ENCODE measurements at places on chromosomes 6 and 20. TPM values are rescaled to one million over a fixed set of nuclear protein-coding genes. Genes with fewer than 3 reads are reported as not detected.

DNA sequence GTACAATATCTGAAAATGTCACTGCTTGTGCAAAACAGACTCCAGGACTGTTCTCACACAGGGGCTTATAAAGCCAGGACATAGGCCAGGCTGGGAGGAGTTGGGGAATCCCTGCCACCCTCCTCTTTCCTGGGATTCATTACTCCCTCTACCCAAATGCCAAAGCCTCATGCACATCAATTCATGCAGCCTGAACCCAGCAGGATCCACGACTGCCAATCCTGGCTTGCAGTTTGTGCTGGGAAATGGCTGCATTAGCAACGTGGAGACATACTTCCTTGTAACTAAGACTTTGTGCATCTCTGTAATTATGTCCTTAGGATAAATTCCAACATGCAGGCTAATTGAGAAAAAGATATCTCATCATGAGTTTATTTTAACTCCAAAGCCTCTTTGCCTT, 143.8 kb downstream of the SYCP2 start:
- DNase-seq, result no peak

GRCh38 chr6:131383421-131384411, 189.3 kb upstream of the ARG1 start:
- DNase-seq, result no peak

DNA sequence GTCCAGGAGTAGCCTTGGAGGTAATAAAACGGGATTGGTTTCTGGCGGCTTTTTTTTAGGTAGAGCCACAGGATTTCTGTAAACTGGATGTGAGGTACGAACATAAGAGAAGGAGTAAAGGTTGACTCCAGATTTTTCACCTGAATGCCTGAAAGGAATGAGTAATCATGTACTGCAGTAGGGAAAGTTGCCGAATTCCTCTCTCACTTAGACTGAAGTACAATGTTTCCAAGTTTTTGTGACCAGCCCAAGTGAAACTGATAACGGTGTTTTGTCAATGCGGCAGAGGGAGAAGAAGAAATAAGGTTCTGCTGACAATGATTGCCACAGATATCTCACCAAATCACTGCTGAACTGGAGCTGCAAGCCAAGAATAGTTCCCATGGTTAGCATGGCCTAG, 75.0 kb downstream of the VTA1 start:
- DNase-seq, result no peak

DNA sequence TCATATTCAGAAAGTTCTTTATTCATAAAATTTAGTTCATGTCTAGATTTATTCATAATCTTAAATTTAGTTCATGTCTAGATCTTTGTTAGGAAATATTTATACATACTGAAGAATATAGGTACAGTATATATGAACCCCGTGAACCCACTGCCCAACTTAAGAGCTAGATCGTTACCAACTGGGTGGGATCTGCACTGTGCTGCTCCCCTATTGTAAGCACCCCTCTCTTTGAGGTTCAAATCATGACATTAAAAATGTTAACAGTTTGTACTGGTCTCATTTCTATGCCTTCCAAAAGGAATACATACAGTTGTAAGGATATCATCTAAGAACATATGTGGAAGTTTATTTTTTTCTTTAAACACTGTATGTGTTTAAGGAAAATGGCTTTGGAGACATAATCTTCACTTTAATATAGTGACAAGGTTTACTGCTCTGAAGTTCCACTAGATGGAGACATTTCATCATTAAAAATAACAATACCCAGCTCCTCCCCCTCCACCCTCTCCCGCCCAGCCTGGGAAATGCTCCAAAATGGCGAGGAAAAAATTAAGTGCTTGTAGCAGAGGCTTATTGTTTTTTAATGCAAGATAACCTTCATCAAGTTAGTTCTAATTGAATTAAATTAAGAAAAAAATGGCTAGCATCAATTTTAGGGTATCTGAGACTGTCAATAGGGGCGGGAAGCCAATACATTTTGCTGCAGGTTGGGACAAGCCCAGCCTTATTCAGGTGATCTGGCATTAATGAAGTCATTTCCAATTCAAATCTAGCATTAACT, 104.1 kb upstream of the TRAF3IP2 start:
- DNase-seq, result peak; percentile 72

DNA sequence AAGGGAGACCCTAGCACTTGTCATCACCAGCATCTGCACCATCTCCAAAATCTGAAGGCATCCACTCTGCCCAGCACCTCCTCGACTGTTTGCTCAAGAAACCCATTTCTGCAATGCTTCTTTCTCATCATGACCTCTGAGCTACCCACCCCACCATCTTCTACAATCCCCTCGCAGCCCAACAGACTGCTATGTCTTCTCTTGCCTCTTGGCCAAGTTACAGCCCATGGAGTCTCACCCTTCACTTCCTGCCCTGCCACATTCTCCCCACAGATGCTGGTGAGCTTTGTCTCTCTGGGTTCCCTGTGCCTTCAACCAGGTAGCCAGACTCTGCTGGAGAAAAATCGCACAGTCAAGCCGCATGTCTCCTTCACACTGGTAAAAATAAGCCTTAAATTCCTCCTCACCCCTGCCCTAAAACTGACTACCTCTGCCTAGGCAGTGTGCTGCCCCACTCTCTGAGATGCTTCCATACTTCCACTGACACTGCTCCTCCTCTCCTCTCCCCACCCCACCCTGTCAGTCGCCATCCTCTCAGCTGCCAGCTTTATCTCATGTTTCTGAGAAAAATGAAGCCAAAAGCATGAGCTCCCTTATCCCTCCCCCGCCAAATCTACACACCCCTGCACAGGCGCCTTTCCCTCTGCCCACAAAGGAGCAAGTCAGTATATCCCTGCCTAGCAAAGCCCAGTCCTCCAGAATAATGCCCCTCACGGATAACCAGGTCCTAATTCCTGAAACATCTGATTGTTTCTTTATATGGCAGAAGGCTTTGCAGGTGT, 2.3 kb upstream of the TXNDC5 start:
- no peak for DNase-seq

DNA sequence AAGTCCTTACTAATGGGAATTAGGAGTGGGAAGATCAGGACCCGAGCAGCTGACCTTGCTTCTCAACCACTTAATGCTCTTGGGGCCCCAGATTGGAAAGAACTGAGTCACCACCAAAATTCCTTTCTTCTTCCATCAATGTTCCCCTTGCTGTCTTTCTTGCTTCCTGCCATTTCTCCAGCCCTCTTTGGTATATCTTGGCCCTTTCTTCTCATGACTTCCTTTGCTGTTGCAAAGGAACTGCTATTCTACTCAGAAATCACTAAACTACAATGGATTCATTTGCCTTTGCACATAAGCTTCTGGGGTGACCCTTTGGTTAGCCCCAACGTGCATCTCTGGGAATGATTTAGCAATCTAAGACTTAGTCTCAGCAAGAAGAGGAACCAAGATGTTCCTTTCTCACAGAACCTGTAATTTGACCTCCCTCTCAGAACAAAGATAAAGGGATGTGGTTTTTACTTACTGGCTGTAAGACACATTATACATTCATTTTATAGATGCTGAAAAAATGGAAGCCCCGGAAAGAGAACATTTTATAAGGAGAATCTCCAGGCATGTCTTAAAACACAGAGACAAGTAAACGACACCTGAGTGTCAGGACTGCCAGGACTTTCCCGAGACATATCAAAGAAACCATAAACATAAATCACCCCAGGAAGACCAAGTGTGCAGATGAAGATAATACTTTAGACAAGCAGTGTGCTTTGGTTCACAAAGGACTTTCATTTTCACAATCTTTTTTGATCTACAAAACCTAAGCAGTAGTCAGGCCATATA, 99.0 kb upstream of the TNFAIP3 start:
- DNase-seq, result no peak

- DNase-seq, result no peak
Measured at GRCh38 chr20:8223091-8223870, 91.2 kb downstream of the PLCB1 start.

Gene GNRH2
- 1.7 TPM for total RNA-seq

- no peak for DNase-seq
Measured at GRCh38 chr6:11460001-11460668, 77.4 kb upstream of the TMEM170B start.

Gene PSORS1C1
- total RNA-seq, result not detected

DNA sequence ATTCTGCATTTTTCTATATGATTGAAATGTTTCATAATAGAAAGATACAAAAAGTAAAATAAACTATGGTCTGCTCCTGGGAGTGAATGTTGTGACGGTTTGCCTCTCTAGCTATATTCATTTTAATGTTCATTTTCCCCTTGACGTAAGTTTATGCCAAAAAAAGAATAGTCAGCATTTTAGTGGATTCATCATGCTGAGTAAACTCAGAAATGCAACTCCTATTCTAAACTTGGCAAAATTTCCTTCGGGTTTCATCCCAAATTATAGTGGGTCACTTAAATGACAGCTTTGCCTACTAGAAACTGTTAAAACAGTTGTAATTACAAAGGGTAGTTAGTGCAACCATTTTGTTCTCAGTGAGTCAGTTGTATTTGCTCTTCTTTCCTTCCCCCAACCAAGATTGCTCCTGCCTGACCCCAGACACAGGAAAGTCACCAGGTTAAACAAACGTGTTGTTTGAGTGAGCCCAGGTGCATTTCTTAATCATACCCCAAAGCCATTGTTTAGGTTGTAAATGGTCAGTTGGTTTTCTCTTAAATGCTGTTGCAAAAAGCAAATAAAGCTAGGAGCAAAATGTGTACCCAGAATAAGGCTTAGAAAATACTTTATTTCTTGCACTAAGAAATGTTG, 482.3 kb upstream of the SOX4 start:
- no peak for DNase-seq

- no peak for DNase-seq
Measured at GRCh38 chr20:63256954-63257353, 2.7 kb upstream of the NKAIN4 start.

- DNase-seq, result peak; percentile 9
Measured at GRCh38 chr20:58709013-58709702, 16.6 kb downstream of the NPEPL1 start.

Gene GRIK2
- total RNA-seq, result not detected

Gene FKBP1A
- 288 TPM for total RNA-seq

DNA sequence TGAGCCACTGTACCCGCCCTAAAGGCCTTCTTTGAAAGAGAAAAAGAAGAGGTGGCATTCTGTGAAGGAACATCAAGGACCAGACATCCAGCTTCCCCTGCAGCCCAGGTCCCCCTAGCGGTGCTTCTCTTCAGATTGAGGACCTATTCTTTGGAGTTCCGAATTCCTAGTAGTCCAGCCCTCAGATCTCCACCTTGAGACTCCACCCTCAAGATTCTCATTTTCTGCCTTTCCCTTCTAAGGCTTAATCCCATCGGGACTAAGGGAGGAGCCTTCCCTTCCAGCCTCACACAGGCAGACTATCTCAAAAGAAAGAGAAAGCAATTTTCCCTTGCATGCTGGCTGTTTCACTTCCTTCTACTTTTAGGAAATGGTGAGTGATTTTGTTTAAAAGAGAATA, 32.5 kb downstream of the MUC22 start:
- DNase-seq, result peak; percentile 40

- DNase-seq, result no peak
Measured at GRCh38 chr6:18347866-18348265, 39.3 kb upstream of the RNF144B start.

DNA sequence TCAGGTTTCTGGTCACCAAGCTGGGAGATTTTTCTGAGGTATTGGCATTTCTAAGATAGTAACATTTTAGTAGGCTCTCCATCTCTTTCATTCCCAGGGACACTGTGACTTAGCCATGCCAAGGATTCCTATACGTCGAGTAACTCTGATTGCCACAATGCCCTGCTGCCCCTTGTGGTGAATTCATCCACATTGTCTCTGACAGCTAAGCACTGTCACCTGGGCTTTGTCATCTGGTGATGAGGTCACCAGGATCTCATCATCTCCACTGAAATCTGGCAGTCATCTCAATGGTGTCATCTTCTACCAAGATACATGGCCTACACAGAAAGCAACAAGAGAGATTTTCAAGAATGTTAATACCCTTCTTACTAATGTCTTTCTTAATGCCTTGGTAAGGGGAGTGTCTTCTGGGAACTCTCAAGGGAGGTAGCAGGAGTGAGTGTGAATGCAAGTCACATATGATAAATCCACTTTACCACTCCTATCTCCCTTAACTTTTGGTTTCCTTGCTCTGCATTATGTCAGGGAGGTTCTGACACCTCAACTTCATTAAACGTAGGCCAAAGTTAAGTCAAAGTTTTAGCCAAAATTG, 246.7 kb downstream of the CD109 start:
- no peak for DNase-seq

GRCh38 chr20:46701057-46701456, 8.4 kb upstream of the SLC2A10 start:
- no peak for DNase-seq

DNA sequence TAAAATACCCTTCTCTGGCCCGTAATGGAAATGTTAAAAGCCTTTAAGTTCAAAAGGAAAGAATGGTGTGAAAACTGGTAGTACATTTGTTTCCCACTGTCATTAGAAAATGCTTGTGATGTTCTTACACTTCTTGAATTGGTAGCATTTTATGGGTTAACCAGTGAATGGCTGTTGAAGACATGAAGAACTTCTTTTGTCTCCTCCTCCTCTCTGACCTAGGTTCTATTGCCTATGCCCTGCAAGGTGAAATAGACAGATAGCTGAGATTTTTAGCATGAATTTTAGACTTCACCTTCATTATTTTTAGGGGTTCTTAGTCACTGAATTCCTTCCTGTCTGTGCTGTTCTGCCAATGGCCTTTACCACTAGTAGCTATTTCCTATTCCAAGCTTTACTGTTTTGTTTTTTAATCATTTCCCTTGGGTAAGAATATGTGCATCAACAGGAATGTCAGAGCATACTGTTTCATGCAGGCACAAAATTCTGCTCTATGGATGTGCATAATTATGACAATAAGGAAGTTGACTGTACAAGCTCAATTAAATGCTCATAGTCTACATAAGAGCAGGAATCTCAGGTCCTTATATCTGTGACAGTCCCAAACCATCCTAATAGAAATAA, 4.9 kb downstream of the TNFAIP3 start:
- DNase-seq, result no peak

GRCh38 chr6:104606361-104606760, 253.4 kb downstream of the HACE1 start:
- no peak for DNase-seq

- no peak for DNase-seq
Measured at GRCh38 chr6:170025341-170025911, 265.5 kb downstream of the DLL1 start.

- no peak for DNase-seq
Measured at GRCh38 chr6:105330913-105331312, 72.0 kb downstream of the PREP start.

Gene PLCB1
- 1.5 TPM for total RNA-seq

GRCh38 chr6:33926451-33926850, 122.6 kb upstream of the MLN start:
- no peak for DNase-seq

DNA sequence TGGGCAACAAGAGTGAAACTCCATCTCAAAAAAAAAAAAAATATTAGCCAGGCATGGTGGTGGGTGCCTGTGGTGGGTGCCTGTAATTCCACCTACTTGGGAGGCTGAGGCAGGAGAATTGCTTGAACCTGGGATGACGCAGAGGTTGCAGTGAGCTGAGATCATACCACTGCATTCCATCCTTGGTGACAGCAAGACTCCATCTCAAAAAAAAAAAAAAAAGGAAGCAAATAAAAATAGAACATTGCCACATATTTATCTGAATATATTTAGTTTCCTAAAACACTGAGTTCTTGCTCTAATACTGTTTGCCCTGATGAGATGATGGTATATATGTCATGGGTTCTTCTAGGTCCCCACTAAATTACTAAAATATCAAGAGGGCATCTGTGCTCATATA, 28.4 kb downstream of the CASP8AP2 start:
- no peak for DNase-seq

Gene DCDC2
- total RNA-seq, result not detected
